ENCODE measurements at places on chromosomes 13 and 19. TPM values are rescaled to one million over a fixed set of nuclear protein-coding genes. Genes with fewer than 3 reads are reported as not detected.

The ZNF878 gene
- 0.80 TPM for total RNA-seq

The RPS28 gene
- 392 TPM for total RNA-seq

The NTF4 gene
- total RNA-seq = not detected

The TMPRSS9 gene
- not detected for total RNA-seq

The C19orf85 gene
- total RNA-seq = not detected

The CRLF1 gene
- total RNA-seq = 0.53 TPM

The COMP gene
- total RNA-seq = not detected

The SWSAP1 gene
- 3.9 TPM for total RNA-seq

The VAV1 gene
- total RNA-seq = not detected

The TLE2 gene
- total RNA-seq = 8.3 TPM

The LHFPL6 gene
- total RNA-seq = 20.5 TPM

The LIPE gene
- 16.7 TPM for total RNA-seq

The IL12RB1 gene
- total RNA-seq = 0.87 TPM

The SEMA6B gene
- 187 TPM for total RNA-seq

The CAMSAP3 gene
- total RNA-seq = not detected

The ZNF208 gene
- total RNA-seq = 0.07 TPM

The PSG11 gene
- total RNA-seq = not detected

The TSSK6 gene
- total RNA-seq = 0.10 TPM

The ERICH6B gene
- not detected for total RNA-seq

The CALR3 gene
- not detected for total RNA-seq

The EEF1AKMT1 gene
- 12.1 TPM for total RNA-seq

The PLIN3 gene
- total RNA-seq = 78.5 TPM
